ENCODE measurements at places on chromosomes 1 and 21.

GRCh38 chr1:16924919-16925477, 3.3 kb downstream of the CROCC start:
- DNase-seq = no peak

GRCh38 chr1:19483261-19483660, 2.1 kb downstream of the CAPZB start:
- DNase-seq = no peak

DNA sequence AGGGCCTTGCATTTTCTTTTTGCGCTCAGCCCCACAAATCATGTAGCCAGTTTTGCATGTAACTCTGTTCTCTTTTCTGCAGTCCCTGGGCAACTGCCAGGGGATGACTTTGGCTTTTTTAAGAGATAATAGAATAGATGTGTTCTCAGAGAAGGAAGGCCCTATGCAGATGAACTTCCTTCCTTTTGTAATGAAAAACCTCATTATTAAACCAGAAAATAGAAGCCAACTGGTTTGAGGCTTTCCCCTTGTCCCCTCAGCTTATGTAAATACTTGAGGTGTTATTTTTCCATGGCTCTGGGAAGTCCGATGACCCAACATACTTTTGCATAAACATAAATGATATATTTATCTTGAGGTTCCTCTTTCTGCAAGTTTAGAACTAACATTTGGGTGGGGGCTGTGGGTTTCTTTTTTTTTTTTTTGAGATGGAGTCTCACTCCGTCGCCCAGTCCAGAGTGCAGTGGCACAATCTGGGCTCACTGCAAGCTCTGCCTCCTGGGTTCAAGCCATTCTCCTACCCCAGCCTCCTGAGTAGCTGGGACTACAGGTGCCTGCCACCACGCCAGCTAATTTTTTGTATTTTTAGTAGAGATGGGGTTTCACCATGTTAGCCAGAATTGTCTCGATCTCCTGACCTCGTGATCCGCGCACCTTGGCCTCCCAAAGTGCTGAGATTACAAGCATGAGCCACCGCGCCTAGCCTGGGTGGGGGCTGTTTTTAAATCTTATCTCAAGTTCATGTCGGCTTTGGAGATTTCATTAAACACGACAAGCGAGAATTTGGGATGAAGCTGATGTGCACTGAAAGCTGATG, 14.4 kb upstream of the FCRL5 start:
- no peak for DNase-seq

GRCh38 chr1:115596080-115596780, 45.5 kb upstream of the VANGL1 start:
- DNase-seq = no peak

GRCh38 chr1:116122955-116123757, 12.0 kb downstream of the MAB21L3 start:
- DNase-seq = no peak

DNA sequence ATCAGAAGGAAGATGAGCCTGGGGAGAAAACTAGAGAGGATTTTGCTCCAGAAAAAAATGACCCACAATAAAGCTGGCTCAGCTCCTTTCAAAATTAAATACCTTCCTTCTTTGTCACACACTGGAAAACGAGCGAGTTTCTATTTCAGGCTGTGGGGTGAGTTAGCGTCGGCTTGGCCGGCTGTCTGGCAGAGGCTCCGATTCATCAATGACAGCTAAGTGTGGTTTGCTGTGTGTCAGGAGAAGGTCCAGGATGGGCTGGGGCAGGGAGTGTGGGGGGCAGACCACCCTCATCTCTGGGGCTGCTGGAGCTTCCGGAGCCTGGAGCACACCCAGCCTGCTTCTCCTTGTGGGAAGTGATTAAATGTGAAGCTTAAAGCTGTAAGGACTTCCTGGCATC, 120.2 kb downstream of the ETS2 start:
- no peak for DNase-seq

GRCh38 chr1:162488219-162488618, 9.4 kb upstream of the UHMK1 start:
- DNase-seq = no peak

DNA sequence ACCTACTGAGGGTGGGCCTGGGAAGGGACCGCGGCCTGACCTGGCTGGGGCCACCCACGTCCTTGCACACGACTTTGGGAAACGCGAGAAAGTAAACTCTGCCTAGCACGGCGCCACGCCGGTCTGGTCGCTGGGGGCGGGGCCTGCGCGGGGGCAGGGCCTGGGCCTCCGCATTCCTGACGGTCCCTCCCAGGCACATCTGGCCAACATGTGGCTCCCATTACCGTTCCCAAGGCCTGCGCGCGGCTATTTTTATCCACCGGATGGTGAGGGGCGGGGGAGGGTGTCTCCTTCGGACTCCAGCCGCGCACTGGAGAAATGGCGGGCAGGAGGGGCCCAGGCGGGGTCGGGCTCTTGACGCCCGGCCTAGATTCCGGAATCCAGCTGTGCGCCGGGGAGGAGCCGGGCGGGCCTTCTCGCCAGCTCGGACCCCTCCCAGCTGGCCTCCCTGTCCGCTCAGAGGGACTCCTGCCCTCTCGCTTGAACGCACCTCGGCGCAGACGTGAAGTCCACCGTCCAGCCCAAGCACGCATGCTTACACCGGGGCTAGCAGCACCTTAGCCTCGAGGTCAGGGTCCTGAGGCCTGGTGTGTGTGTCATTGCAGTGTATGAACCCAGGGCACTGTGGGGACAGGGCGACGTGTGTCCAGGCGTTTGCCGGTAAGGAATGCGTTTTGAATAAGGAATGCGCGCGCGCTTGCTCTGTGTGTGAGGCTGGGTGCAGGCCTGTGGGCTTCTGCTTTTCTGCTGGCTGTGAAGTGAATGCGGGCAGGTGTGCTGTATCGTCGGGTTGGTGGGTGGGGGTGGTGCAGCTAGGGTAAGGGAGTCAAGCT, 2.1 kb downstream of the EVA1B start:
- DNase-seq = no peak

DNA sequence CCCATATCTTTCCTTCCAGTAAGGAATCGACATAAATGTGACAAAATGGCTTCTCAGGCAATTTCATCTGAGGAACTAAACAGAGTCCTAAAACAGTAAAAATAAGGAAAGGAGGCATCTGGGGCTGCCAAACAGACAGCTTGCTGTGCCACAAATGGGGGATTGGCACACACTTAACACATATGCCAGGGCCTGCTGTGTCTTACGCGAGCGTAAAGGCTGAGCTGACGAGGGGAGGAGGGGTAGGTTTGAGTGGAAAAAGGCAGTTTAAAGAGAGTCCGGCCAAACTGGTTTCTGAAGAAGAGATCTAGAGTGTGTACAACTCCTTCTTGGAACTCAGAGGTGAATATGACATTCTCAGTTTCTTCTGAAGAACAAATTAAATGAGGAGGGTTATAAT, 244.1 kb upstream of the MAP1LC3C start:
- no peak for DNase-seq

- DNase-seq = no peak
Observed at GRCh38 chr21:25790878-25791204, 56.1 kb downstream of the GABPA start.

DNA sequence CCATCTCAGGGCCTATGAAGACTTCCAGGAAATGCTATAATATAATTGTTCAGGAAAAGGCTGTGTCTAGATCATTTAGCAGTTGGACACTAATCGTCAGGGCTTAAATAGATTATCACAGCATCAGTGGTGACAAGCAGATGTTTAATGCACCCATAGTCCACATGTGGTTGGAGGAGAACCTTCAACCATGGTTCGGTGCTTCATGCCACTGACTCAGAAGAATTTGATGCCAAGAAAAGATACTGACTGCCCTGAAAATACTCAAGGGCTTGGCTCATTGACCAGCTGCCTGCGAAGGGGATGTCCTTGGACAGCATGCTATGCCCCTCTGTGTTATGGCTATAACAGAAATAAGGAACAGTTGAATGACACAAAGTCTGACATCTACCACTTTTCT, 175.7 kb downstream of the HHIPL2 start:
- DNase-seq = no peak

GRCh38 chr1:35288761-35289160, 20.3 kb downstream of the ZMYM4 start:
- no peak for DNase-seq

DNA sequence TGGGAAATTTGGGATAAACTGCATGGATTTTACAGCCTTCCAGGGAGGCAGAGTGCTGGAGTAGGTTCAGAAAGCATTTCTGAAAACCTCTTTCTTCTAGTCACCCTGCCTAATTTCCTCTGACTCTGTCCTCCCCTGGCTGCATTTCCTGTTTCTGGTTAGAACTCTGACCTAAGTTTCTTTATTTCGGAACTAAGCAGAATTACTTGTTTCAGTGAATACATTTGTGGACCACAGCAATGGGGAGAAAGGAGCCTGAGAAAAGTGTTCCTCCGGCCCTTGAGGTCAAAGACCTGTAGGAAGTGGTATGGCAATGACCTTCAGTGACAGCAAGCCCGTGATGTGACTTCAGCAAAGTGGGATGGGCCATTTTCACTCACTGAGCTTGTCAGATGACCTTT, 173.4 kb upstream of the RUNX1 start:
- no peak for DNase-seq

DNA sequence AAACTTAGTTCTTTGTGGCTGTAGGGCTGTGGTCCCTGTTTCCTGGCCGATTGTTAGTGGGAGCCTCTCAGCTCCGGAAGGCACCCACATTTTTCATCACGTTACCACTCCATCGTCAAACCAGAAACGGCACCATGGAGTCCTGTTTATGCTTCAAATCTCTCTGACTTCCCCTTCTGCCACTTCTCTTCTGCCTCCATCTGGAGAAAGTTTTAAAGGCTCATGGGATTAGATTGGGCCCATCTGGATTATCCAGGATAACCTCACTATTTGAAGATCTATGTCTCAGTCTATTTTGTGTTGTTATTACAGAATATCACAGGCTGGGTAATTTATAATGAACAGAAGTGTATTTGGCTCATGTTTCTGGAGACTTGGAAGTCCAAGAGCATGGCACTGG, 19.3 kb upstream of the IL22RA1 start:
- no peak for DNase-seq

GRCh38 chr1:151915061-151915686, 5.9 kb upstream of the THEM4 start:
- DNase-seq = no peak

- no peak for DNase-seq
Observed at GRCh38 chr21:37578471-37579126, 212.0 kb downstream of the DYRK1A start.

DNA sequence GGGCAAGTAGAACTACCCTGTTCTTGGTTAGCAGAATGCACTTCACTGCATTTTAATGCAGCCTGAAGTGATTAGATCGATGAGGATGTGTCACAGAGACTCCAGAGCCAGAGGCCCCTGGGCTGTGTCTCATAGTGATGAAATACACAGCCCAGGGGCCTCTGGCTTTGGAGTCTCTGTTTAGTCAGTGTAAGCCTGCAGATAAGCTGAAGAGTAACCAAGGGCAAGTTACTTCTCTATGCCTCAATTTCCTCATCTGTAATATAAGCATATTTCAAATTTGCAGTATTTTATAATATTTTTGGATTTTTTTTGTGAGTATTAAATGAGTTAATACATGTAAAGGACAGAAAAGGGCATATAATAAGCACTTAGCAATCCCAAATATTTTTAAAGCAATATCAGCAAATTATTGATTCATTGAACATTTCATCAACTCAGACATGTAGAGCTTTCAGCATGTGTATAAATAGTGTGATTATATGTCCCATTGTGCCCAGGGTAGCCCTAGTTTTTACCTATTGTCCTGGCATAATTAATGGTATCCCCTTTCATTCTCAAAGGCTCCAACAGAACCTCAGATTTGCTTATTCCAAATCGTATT, 23.6 kb upstream of the APOBEC4 start:
- DNase-seq = no peak

- DNase-seq = no peak
Observed at GRCh38 chr1:188228623-188229022, 1399.9 kb downstream of the PLA2G4A start.

Measured in SW 1271 (cell line).